CD8-positive, alpha-beta memory T cell (primary cell): ENCODE measurements at places on chromosomes 6 and 20. TPM values are rescaled to one million over a fixed set of nuclear protein-coding genes. Genes with fewer than 3 reads are reported as not detected.

The CNR1 gene
- not detected for total RNA-seq

The GJA1 gene
- total RNA-seq: not detected

The FNDC1 gene
- total RNA-seq: 0.04 TPM

The SLC17A9 gene
- 26.8 TPM for total RNA-seq

The NRSN1 gene
- not detected for total RNA-seq

The OR2H2 gene
- total RNA-seq: not detected

The CRIP3 gene
- not detected for total RNA-seq

The LY6G6D gene
- not detected for total RNA-seq

The TRIM38 gene
- 10.8 TPM for total RNA-seq

The SIRPD gene
- not detected for total RNA-seq

The SALL4 gene
- total RNA-seq: 0.11 TPM

The DDX43 gene
- 0.98 TPM for total RNA-seq

The LPA gene
- not detected for total RNA-seq

The HTR1E gene
- total RNA-seq: not detected

The GRM1 gene
- not detected for total RNA-seq

The MEP1A gene
- total RNA-seq: not detected

The KIAA0408 gene
- 9.0 TPM for total RNA-seq

The ECT2L gene
- not detected for total RNA-seq

The POLR3F gene
- total RNA-seq: 18.0 TPM

The SIRPB2 gene
- total RNA-seq: not detected

The PTCHD4 gene
- total RNA-seq: not detected

The ADGRF5 gene
- not detected for total RNA-seq

The FBXO5 gene
- total RNA-seq: 29.7 TPM

The PDCD2 gene
- total RNA-seq: 155 TPM

The UNC5CL gene
- total RNA-seq: 1.8 TPM

The TCP11 gene
- not detected for total RNA-seq

The GPSM3 gene
- 89.5 TPM for total RNA-seq

The PPT2 gene
- 18.8 TPM for total RNA-seq

The SLPI gene
- not detected for total RNA-seq

The OR10C1 gene
- total RNA-seq: not detected

The TM9SF4 gene
- 48.0 TPM for total RNA-seq

The DYNLT2 gene
- total RNA-seq: 1.9 TPM

The BCLAF1 gene
- 269 TPM for total RNA-seq

The FILIP1 gene
- total RNA-seq: not detected

The TRIM40 gene
- not detected for total RNA-seq

The SLC35D3 gene
- not detected for total RNA-seq

The C6orf15 gene
- not detected for total RNA-seq

The GCNT2 gene
- 1.3 TPM for total RNA-seq

The PHF3 gene
- total RNA-seq: 44.3 TPM

The RBM38 gene
- total RNA-seq: 101 TPM

The E2F1 gene
- total RNA-seq: 68.8 TPM

The EPPIN gene
- not detected for total RNA-seq

The MLN gene
- total RNA-seq: not detected

The PRR18 gene
- 0.07 TPM for total RNA-seq

The PLA2G7 gene
- 2.4 TPM for total RNA-seq

The NELFE gene
- total RNA-seq: 86.1 TPM

The ENPP3 gene
- 1.2 TPM for total RNA-seq

The CPNE5 gene
- 0.59 TPM for total RNA-seq

The SLC2A10 gene
- total RNA-seq: not detected

The FOXS1 gene
- not detected for total RNA-seq

The TRDN gene
- not detected for total RNA-seq

The PSMB8 gene
- total RNA-seq: 311 TPM

The ELOVL2 gene
- not detected for total RNA-seq

The PAK5 gene
- total RNA-seq: not detected
